ENCODE measurements at places on chromosomes 12 and 14. TPM values are rescaled to one million over a fixed set of nuclear protein-coding genes. Genes with fewer than 3 reads are reported as not detected.

KCNH3 gene
- total RNA-seq = 0.14 TPM

TAC3 gene
- total RNA-seq = 0.14 TPM

ACRBP gene
- 0.53 TPM for total RNA-seq

DNAAF2 gene
- 11.3 TPM for total RNA-seq

DIO3 gene
- total RNA-seq = not detected

SERPINA1 gene
- 0.13 TPM for total RNA-seq

PTPRB gene
- total RNA-seq = 173 TPM

CCDC38 gene
- 0.13 TPM for total RNA-seq

MYH6 gene
- not detected for total RNA-seq

TMEM121 gene
- total RNA-seq = 5.7 TPM

IFNG-AS1 gene
- not detected for total RNA-seq

AHNAK2 gene
- 112 TPM for total RNA-seq

DNAJC22 gene
- total RNA-seq = 1.3 TPM

MYL6B gene
- total RNA-seq = 51.1 TPM

PARP2 gene
- 21.3 TPM for total RNA-seq

KRT3 gene
- total RNA-seq = not detected

IKZF4 gene
- total RNA-seq = 1.9 TPM

TAS2R8 gene
- not detected for total RNA-seq

SRSF5 gene
- total RNA-seq = 153 TPM

PGF gene
- 296 TPM for total RNA-seq

BDKRB2 gene
- total RNA-seq = not detected

GYS2 gene
- total RNA-seq = not detected

ATF7IP gene
- total RNA-seq = 63.4 TPM

LRIG3 gene
- total RNA-seq = 94.5 TPM

PPM1H gene
- total RNA-seq = 2.0 TPM

UNC79 gene
- under 0.01 TPM for total RNA-seq

DCN gene
- total RNA-seq = 8.0 TPM

POTEM gene
- not detected for total RNA-seq

TOMM20L gene
- total RNA-seq = not detected

GARIN6 gene
- not detected for total RNA-seq

SLC2A13 gene
- total RNA-seq = 7.0 TPM

PRICKLE1 gene
- total RNA-seq = 18.0 TPM

GAS2L3 gene
- total RNA-seq = 58.5 TPM

PTGR2 gene
- 3.5 TPM for total RNA-seq

ANG gene
- 4.3 TPM for total RNA-seq

MYF5 gene
- not detected for total RNA-seq

SIX1 gene
- 1.2 TPM for total RNA-seq

HOXC13 gene
- total RNA-seq = not detected

ZDHHC22 gene
- not detected for total RNA-seq

IL22 gene
- not detected for total RNA-seq

PMEL gene
- 0.40 TPM for total RNA-seq

HNF1A gene
- total RNA-seq = not detected

CEBPE gene
- total RNA-seq = not detected

TMEM132C gene
- total RNA-seq = 0.13 TPM

HOXC10 gene
- total RNA-seq = not detected

C12orf54 gene
- total RNA-seq = not detected

OVCH1 gene
- total RNA-seq = under 0.01 TPM
